ENCODE measurements at places on chromosomes 3 and 15. TPM values are rescaled to one million over a fixed set of nuclear protein-coding genes. Genes with fewer than 3 reads are reported as not detected.

Gene KBTBD12
- total RNA-seq, result not detected

Gene DLL4
- total RNA-seq, result 0.28 TPM

Gene GASK1A
- 1.9 TPM for total RNA-seq

Gene GOLGA8O
- 0.56 TPM for total RNA-seq
